ENCODE measurements at places on chromosomes 5 and 9. TPM values are rescaled to one million over a fixed set of nuclear protein-coding genes. Genes with fewer than 3 reads are reported as not detected.

DNA sequence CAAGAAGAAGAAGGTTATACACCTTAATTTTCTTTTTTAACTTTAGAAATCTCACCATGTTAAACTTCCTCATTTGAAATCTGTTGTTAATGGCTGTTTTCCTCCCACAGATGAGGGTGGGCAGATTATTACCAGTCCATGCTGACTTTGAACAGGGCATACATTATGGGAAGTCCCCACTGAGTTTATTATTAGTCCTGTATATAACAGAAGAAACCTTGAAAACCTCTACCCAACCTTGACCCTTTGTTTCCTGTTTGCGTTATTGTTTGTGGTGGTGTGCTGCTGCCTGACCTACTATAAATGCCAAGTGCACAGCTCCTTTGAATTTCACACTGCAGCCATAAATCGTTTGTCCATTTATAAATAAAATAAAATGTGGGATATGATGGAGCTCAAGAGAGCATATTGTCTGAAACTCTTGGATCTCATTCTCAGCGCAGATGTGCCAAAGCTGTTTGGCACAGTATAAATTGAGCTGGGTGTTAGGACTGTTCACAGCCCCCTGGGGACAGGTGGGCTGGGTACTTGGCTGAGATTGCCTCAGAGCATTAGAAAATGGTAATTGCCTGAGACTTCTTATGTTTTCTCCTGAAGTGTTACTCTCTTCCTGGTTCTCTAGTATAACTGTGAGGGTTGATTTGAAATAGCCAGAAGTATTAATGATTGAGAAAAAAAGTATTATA, 139.6 kb downstream of the SPATA31D1 start:
- no peaks in the 10 kb centered on the region for H3K36me3 ChIP-seq
- H3K27me3 ChIP-seq: no peaks in the 10 kb centered on the region
- H3K4me3 ChIP-seq: no peak overlapping the region
- no peak for DNase-seq
- H3K4me1 ChIP-seq: no peaks in the 10 kb centered on the region
- no peak overlapping the region for H3K27ac ChIP-seq

DNA sequence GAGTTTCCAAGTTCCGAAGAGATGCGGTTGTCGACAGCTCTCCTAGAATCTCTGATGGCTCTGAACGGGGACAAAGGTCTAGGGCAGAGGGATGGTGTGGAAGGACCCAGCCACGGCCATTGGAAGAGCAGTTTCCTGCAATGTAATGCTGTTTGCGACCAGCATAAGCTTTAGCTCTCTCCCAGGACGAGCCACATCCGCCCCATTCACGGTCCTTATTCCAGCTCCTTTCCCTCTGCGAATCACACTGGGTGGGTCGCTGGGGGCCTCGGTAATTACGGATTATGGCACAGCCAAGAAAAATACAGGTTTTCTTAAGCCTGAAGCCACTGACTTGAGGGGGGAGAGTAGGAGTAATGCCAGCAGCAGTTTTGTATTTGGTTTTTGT, 22.7 kb downstream of the ANXA2R start:
- H3K27ac ChIP-seq: peak overlapping the region; percentile 93
- H3K4me1 ChIP-seq: no peaks in the 10 kb centered on the region
- H3K4me3 ChIP-seq: peak overlapping the region; percentile 56

- peak overlapping the region; percentile 86 for H3K4me3 ChIP-seq
- H3K27ac ChIP-seq: peak overlapping the region; percentile 88
- no peaks in the 10 kb centered on the region for H3K36me3 ChIP-seq
- peaks cover 19% of the 10 kb centered on the region for H3K4me1 ChIP-seq
Observed at GRCh38 chr5:73564675-73565074, 764 bp downstream of the ANKRA2 start.

DNA sequence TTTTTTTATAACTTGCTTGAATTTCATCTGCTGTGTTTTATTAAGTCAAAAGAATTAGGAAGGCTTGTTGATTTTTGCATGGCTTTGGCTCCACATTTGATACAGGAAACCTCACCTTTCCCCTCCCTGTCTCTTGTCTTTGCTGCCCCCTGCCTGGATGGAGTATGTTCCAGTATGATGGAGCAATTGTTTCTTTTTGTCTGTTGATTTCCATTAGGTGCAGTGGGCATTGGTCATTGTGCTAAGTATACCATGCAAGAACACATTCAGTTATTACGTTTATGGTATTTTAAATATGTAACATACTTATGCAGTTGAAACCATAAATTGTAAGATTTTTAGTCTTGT, 19.6 kb downstream of the TJP2 start:
- H3K4me3 ChIP-seq: no peak overlapping the region
- H3K4me1 ChIP-seq: no peaks in the 10 kb centered on the region
- no peaks in the 10 kb centered on the region for H3K27me3 ChIP-seq
- H3K36me3 ChIP-seq: no peaks in the 10 kb centered on the region

DNA sequence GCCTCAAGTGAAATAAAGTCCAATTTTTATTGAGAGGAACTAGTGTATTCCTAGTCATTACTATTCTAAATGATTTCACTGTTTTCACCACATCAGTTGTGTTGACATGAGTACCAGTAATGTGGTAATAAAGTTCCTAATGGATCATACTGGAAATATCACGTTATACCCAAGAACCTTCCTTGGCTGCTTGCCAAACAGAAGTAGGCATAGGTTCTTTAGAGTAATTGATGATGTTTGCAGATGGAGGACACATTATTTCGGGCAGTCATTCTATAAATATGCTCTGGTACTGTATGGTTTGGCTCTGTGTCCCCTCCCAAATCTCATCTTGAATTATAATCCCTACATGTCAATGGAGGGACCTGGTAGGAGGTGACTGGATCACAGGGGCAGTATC, 15.1 kb downstream of the SNCAIP start:
- no peaks in the 10 kb centered on the region for H3K36me3 ChIP-seq
- H3K27me3 ChIP-seq: no peaks in the 10 kb centered on the region
- no peak for DNase-seq
- H3K27ac ChIP-seq: no peak overlapping the region
- no peaks in the 10 kb centered on the region for H3K4me1 ChIP-seq
- no peak overlapping the region for H3K4me3 ChIP-seq

Gene PCDHAC2
- 0.67 TPM for total RNA-seq

Gene PDE6A
- total RNA-seq: not detected

DNA sequence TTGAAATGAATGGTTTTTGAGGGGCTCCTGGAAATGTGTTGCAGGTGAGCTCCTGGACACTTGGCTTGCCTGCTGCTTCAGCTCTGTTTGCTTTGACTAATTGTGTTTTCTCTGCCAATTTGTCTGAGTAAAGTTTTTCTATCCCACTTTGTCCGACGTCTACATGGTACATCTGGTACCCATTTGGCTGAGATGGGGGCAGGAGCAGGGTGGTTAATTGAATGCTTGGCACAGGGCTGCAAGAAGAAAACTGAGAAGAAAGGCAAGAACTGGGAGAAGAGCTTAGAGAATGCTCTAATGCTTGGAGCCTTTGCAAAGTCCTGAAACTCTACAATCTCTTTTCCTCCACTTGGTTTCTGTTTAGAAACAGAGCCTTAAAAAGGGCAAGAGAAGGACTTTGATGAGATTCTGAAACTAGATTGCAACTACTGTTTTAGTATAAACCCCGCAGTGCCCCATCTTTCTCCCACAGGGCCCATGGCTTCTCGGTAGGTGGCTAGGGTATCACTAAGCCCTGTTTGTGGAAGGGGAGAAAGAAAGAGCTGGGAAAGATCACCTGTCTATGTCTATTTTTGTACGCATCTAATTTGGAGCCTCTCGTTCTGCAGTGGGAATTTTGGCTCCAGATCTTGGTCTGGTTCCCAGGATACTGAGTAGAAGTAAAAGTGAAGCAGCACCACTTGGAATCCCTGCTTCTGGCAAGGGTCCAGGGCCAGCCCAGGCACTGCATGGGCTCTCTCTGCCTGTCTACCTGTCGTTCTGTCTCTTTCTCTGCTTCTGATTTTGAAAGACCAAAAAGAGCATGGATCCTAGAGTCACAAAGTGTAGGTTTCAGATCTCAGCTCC, 214.4 kb downstream of the SEMA6A start:
- H3K4me3 ChIP-seq: no peak overlapping the region
- H3K27ac ChIP-seq: no peak overlapping the region
- no peak for DNase-seq
- no peaks in the 10 kb centered on the region for H3K4me1 ChIP-seq

Gene PCDHA4
- 2.6 TPM for total RNA-seq

DNA sequence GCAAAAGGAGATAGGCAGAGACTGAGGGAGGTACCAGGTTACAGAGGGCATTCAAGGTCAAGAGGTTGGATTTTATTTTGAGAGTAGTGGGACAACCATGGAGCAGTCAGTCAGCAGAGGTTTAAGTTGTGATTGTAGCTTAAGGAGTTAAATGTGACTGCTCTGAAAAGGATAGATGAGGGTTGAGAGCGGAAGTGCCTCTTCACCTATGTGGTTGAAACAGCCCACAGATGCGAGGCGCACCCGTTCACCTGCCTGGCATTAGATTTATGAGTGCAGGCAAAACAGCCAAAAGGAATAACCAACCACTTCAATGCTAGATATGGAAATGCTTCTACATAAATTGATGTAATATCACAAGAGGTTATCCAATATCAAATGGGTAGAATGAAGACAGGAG, 8.4 kb downstream of the ZNF474 start:
- H3K27ac ChIP-seq: no peak overlapping the region
- H3K27me3 ChIP-seq: no peaks in the 10 kb centered on the region
- H3K4me1 ChIP-seq: no peaks in the 10 kb centered on the region
- DNase-seq: no peak

Gene HK3
- total RNA-seq: 2.7 TPM

GRCh38 chr5:172002310-172002709, 4.1 kb downstream of the FBXW11 start:
- no peaks in the 10 kb centered on the region for H3K36me3 ChIP-seq
- H3K27ac ChIP-seq: no peak overlapping the region
- peaks cover 8% of the 10 kb centered on the region for H3K4me1 ChIP-seq
- H3K27me3 ChIP-seq: no peaks in the 10 kb centered on the region
- H3K4me3 ChIP-seq: no peak overlapping the region
- no peak for DNase-seq

Gene NOL8
- 25.8 TPM for total RNA-seq

Data from Peyer's patch (tissue), 4 donors.